ENCODE measurements at places on chromosomes 5 and 9.

DNA sequence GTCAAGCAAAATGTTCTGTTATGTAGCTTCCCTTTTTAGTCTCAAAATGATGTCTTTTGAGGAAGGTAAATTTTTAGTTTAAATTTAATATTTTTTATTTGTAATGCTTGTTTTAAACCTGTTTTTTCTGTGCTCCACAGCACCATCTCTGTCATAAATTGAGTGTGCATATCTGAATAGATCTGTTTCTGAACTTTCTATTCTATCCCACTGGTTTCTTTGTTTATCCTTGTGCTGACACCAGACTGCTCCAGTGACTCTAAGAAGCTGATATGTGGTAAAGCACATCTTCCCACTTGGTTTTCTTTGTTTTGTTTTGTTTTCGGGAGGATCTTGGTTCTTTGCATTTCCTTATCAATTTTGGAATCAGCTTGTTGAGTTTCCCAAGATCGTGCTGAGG lies 7.1 kb upstream of the RNF145 start:
- DNase-seq: no peak

DNA sequence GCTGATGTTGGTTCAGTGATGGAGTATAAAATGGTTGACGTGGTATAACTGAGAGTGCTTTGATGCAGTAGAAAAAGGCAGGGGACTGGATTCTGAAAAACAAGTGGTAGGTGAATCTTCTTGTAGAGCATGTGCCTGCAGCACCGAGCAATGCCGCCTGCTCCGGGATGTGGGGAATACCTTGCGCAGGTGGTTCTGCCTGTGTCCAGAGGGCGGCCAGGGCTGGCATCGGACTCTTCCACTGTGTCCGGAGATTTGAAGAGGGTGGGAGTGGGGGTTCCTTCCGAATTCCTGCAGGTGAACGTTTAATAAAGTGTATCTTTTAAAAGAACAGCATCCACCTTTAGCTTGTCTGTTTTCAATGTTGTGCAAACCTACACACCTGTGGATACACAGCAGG lies 238.0 kb downstream of the FANCC start:
- no peak for DNase-seq

- DNase-seq: no peak
Observed at GRCh38 chr9:8284884-8285283, 485.3 kb upstream of the DMAC1 start.

- DNase-seq: no peak
Observed at GRCh38 chr5:6408627-6409446, 30.5 kb upstream of the MED10 start.

GRCh38 chr5:19189176-19189575 lies 798.8 kb downstream of the CDH18 start:
- no peak for DNase-seq

- DNase-seq: no peak
Observed at GRCh38 chr5:138303372-138303771, 28.2 kb downstream of the CDC25C start.

GRCh38 chr9:82588301-82589180 lies 474.4 kb downstream of the RASEF start:
- DNase-seq: no peak

DNA sequence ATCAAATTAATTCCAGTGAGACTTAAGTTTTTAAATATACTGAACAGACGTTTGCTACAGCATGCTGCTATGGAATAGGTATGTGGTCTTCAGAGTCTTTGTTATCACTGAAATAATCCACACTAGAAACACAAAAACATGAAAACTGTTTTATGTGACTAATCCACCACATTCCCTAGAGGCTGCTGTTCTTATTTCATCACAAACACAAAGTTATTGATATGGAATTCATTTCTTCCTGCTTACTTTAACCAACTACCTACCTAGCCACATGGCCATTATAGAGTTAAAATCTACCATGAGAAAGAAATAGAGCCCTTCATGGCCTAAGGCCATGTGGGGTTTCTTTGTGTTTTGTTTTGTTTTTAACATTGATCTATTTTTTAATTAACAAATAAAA lies 232.3 kb upstream of the PTGER4 start:
- no peak for DNase-seq

DNA sequence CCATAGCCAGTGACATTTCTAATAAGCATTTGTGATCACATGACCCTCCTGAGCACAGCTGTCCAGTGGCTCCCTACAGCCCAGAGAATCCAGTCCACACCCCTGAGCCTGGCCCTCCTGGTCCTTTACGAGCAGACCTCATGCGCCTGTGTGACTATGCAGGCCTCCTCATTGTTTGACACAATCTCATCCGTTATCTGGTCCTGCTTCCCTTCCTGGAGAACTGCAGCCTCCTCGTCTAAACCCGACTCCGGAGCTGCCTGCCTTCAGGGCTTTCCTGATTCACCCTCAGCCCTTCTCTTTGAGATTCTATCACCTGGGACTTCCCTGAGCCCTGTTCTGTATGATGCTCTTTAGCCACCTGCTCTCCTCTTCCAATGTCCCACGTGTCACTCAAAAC lies 79.7 kb downstream of the GPR21 start:
- no peak for DNase-seq

- no peak for DNase-seq
Observed at GRCh38 chr5:37448941-37449340, 69.8 kb downstream of the WDR70 start.

- DNase-seq: no peak
Observed at GRCh38 chr9:76394960-76395252, 680 bp upstream of the RFK start.

DNA sequence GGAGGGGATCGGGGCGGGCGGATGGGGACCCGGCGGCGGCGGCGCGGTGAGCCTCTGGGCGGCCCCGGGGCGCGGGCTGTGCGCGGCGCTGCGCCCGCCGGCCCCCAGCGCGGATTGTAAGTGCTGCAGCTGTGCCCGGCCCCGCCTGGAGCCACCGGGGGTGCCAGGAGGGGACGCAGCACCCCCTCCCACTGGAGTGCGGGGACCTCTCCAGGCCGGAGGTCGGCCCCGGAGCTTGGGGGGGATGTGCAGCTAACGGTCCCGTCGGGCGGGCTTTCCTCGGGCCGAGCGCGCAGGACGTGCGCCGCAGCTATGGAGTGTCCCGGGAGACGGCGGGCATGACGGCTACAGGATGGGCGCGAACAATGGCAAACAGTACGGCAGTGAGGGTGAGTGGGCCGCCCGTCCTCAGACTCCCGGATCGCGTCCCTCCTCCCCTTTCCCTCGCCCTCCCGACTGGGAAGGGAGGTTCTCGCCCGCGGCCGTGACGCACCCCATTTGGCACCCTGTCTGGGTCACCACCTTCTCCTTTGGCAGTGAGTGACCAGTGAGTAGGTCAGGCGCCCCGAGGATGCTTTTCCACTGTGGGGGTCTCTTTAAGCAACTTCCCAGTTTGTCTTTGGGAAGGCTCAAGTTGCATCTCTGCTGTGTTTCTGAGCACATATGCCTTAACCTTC lies 483 bp downstream of the FBXL7 start:
- no peak for DNase-seq

DNA sequence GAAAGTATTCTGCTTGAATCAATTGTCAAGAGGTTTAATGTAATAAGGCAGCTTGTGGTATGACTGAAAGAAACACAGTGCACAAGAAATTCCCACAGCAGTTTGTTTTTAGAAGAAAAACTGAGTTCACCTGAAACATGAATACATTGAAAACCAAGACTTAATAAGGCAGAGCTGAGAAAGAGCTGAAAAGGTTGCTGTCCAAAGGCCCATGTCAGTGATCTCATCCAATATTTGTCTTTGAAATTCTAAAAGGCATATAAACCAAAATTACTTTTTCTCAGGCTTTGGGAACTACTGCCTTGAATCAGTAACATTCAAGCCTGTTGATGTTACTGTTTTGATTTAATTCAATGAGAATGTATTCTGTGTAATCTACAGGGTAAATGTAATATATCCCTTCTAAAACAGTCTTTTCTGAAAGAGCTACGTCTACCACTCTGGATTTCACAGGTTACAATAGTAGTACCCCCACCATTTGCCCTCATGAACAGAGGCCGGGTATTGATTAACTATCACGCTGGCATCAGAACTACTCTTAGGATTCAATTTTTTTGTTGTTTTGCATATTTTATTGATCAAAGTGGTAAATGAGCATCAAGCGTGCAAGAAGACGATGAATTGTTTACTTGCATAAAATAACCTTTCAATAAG lies 57.8 kb downstream of the PPIC start:
- DNase-seq: no peak
